ENCODE measurements at places on chromosomes 13 and 19. TPM values are rescaled to one million over a fixed set of nuclear protein-coding genes. Genes with fewer than 3 reads are reported as not detected.

DNA sequence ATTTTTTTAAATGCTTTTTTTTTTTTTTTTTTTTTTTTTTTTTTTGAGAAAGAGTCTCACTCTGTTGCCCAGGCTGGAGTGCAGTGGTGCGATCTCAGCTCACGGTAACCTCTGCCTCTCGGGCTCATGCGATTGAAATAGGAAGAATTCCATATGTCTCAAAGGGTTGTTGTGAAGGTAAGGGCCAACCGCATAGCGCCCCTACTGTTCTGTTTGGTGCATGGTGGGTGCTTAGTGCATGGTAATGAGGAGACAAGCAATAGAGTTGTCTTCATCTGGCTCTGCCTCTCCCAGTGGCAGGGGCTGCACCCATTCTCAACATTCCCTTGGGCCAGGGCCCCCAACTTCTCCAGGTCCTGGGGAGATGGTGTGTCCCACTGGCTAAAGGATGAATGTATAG, 68.7 kb downstream of the RASL11A start:
- H3K36me3 ChIP-seq, result no peaks in the 10 kb centered on the region
- DNase-seq, result no peak
- no peak overlapping the region for H3K27ac ChIP-seq
- H3K4me1 ChIP-seq, result no peaks in the 10 kb centered on the region
- no peaks in the 10 kb centered on the region for H3K27me3 ChIP-seq
- no peak overlapping the region for H3K4me3 ChIP-seq

DNA sequence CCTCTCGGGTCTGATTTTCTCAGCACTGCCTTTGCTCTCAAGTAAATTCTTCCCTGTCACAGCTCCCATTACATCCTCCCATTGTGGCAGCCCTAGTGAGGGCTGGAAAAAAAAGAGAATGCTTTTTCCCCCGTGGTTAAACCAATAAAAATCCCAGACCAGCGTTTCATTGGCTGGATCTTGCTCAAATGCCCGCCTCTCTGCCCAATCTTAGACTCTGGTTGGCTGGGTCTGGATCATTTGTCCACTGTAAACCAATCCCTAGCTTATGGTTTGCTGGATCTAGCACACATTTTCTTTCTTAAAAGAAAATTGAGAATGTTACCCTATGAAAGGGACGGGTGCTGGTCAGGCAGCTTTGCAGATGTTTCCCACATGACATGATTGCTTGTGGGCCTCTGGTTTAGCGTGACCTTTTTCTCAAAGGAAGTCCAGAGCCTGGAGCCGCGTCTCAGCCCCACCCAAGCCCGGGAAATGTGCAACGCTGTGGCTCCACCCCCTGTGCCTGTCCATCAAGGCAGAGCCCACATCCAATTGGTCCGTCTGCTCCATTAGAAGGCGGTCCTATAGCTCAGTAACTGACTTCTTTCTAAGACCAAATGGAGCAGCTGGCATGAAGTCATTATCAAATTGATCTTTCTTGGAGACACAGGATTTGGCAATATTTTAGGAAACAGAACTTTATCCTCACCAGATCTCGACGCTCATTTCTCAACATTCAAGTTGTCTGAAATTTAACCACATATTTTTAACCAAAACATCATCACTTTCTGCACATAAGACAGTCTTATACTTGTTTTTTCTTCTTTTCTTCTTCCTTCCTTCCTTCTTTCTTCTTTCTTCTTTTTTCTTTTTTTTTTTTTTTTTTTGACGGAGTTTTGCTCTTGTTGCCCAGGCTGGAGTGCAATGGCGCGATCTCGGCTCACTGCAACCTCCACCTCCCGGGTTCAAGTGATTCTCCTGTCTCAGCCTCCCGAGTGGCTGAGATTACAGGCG, 2.6 kb upstream of the MCEMP1 start:
- no peak overlapping the region for H3K4me3 ChIP-seq
- no peak overlapping the region for H3K27ac ChIP-seq
- H3K27me3 ChIP-seq, result peaks cover 29% of the 10 kb centered on the region
- peak; percentile 83 for DNase-seq

DNA sequence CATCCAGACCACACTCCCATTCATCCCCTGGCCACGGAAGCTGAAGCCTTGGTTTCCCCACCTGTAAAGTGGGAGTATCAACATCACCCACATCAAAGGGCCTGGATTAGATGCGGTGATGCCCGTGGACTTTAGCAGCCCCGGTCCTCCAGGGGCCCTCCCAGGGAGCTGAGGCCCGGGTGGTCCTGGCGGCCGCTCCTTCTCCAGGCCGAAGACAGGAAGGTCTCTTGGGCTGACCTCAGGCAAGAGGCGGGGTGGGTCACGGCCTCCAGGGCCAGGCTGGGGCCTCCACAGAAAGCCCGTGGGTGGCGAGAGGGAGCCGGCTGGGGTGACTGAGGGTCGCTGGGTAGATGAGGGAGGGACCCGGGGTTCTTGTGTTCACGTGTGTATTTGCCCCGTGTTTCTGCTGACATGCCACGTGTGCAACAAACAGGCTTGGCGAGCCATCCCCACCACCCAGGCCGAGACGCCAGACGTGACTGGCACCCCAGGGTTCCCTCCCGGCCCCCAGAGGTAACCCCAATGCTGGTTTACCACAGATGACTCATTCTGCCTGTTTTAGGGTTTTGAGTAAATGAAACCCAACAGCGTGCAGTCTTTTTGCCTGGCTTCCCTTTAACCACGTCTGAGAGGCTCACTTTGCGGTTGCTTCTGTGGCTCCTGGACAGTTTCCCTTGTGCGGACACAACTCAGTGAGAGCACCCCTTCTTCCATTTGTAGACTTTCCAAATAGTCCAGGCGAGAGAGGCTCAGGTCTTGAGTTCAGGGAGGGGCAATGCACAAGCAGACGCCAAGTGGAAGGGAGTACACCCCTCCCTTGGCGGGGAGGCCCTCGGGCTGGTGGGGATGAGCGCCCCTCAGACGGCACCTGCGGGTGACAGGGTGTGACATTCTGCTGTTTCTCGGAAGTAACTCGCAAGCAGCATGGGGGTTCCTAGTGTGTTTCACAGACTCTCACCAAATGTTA, 42.9 kb downstream of the C13orf46 start:
- DNase-seq, result peak; percentile 56
- peaks cover 28% of the 10 kb centered on the region for H3K4me1 ChIP-seq
- H3K36me3 ChIP-seq, result no peaks in the 10 kb centered on the region
- no peaks in the 10 kb centered on the region for H3K27me3 ChIP-seq
- no peak overlapping the region for H3K4me3 ChIP-seq

GRCh38 chr19:33199441-33200265, 5.5 kb downstream of the LRP3 start:
- peaks cover 16% of the 10 kb centered on the region for H3K4me1 ChIP-seq
- H3K27ac ChIP-seq, result no peak overlapping the region
- no peak overlapping the region for H3K4me3 ChIP-seq

- peaks cover 22% of the 10 kb centered on the region for H3K4me1 ChIP-seq
- H3K27ac ChIP-seq, result no peak overlapping the region
- H3K27me3 ChIP-seq, result peaks cover 43% of the 10 kb centered on the region
- DNase-seq, result no peak
- H3K4me3 ChIP-seq, result no peak overlapping the region
Measured at GRCh38 chr19:18898607-18899408, 2.9 kb upstream of the CERS1 start.

DNA sequence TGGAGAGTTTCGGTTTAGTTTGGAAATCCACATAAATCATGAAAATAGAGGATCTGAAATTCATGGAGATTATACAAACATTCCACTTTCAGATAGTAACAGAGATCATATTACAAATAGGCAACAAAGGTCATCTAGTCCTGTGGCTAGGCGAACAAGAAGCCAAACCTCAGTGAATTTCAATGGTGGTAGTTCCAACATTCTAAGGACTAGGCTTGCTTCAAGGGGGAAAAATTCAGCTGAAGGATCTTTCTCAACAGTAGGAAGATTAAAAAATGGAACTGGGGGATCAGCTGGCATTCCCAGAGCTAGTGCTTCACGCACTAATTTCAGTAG, 47.0 kb downstream of the FOXO1 start:
- H3K4me1 ChIP-seq, result peaks cover 60% of the 10 kb centered on the region
- no peaks in the 10 kb centered on the region for H3K27me3 ChIP-seq
- no peaks in the 10 kb centered on the region for H3K36me3 ChIP-seq
- H3K27ac ChIP-seq, result no peak overlapping the region
- no peak for DNase-seq
- H3K4me3 ChIP-seq, result no peak overlapping the region

DNA sequence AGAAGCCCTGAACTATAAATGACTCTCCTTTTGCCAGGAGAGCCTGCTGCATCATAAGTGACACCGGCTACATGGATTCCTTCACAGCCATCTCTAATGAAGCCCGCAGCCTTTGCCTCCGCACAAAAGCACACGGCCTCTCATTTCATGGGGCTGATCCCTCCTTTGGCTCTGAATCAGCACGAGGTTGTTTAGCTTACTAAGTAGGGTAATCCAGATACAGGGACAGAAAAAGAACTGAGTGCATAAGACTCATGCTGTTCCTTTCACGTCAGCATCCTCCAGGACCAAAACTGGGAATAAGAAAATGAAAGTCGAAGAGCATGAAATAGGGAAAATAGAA, 136.3 kb downstream of the DCT start:
- DNase-seq, result no peak
- H3K4me1 ChIP-seq, result peaks cover 38% of the 10 kb centered on the region
- H3K27ac ChIP-seq, result peak overlapping the region; percentile 50
- H3K36me3 ChIP-seq, result no peaks in the 10 kb centered on the region
- H3K4me3 ChIP-seq, result no peak overlapping the region

- H3K4me1 ChIP-seq, result no peaks in the 10 kb centered on the region
- H3K27ac ChIP-seq, result peak overlapping the region; percentile 68
- no peaks in the 10 kb centered on the region for H3K36me3 ChIP-seq
- DNase-seq, result no peak
Measured at GRCh38 chr13:48411841-48412531, 927 bp downstream of the LPAR6 start.

DNA sequence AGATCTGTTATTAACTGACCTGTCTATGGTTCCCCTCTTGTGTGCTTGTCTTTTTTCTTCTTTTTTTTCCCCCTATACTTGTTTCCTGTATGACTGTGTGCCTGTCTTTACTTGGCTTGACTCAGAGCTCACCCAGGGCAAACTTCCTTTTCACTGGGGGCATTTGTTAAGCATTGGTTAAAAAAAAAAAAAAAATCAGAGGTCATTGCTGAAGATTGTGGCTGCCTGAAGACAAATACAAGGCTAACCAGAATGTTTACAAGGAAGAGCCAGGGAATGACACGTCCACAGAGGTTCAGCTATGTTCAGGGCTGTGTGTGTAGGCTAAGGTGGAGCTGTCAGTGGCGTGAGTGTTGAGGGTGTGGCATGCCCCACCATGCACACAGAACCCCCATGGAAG, 47.1 kb downstream of the LNX2 start:
- no peaks in the 10 kb centered on the region for H3K27me3 ChIP-seq
- no peak overlapping the region for H3K4me3 ChIP-seq
- no peak overlapping the region for H3K27ac ChIP-seq
- no peaks in the 10 kb centered on the region for H3K36me3 ChIP-seq

- H3K36me3 ChIP-seq, result no peaks in the 10 kb centered on the region
- H3K27me3 ChIP-seq, result no peaks in the 10 kb centered on the region
- H3K4me1 ChIP-seq, result peaks cover 31% of the 10 kb centered on the region
- peak overlapping the region; percentile 94 for H3K4me3 ChIP-seq
- DNase-seq, result no peak
Measured at GRCh38 chr19:18292462-18292809, 11.0 kb upstream of the JUND start.

DNA sequence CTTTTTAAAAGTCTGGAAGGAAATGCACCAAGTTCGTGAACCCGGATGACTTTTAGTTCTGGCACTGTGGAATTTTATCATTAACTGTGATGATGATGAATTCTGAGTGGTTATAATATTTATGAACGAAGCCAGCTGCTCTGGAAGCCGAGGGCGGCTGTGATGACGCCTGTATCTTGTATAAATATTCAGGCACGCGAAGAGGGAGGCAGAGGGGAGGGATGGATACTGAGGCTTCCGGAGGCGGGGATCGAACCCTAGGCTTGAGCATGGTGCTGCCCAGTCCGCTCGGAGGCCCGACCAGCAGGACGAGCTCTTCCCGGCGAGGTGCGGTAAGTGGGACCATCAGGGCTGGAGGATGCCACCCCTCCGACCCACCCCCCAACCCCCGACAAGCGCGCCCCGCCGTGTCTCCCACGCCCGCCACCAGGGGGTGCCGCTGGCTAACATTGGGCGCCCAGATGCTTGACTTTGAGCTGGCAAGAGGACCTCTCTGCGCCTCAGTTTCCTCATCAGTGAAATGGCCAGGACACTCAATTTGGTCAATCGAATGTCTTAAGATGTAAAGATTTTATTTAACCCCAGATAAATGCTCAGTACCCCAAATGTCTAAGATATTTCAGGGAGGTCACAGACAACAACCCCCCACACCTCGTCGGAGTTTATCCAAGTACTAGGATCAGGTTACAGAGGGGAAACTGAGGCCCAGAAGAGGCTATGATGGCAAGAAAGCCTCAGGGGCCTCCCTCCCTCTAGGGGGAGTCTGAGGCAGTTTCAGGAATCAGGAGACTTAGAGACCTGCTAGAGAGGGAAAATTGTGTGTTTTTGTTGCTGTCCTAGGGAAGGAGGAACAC, 4.5 kb upstream of the RAB3A start:
- peaks cover 27% of the 10 kb centered on the region for H3K4me1 ChIP-seq
- H3K4me3 ChIP-seq, result no peak overlapping the region
- DNase-seq, result peak; percentile 84
- H3K27me3 ChIP-seq, result no peaks in the 10 kb centered on the region

DNA sequence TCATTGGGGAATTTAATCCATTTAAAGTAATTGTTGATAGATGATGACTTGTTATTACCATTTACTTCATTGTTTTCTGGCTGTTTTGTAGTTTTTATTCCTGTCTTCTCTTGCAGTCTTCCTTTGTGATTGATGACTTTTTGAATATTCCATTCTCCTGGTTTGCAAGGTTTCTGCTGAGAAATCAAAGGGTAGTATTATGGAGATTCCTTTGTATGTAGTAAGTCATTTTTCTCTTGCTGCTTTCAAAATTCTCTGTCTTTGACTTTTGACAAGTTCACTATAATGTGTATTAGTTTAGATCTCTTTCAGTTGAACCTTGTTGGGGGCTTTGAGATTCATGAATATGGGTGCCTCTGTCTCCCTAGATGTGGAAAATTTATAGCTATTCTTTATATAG, 6.0 kb downstream of the ZNF559 start:
- H3K36me3 ChIP-seq, result peaks cover 19% of the 10 kb centered on the region
- no peak for DNase-seq
- peaks cover under 1% of the 10 kb centered on the region for H3K4me1 ChIP-seq
- no peaks in the 10 kb centered on the region for H3K27me3 ChIP-seq
- no peak overlapping the region for H3K4me3 ChIP-seq
- H3K27ac ChIP-seq, result no peak overlapping the region

Gene MEIS3
- total RNA-seq, result 11.8 TPM

Gene SOHLH2
- 1.2 TPM for total RNA-seq

Gene TMPRSS9
- total RNA-seq, result 0.68 TPM

Gene GARIN5A
- 1.2 TPM for total RNA-seq

Gene BRCA2
- 0.55 TPM for total RNA-seq

Data from sigmoid colon (tissue), 7 donors.